ENCODE measurements at places on chromosomes 3 and 15. TPM values are rescaled to one million over a fixed set of nuclear protein-coding genes. Genes with fewer than 3 reads are reported as not detected.

GRCh38 chr3:48918388-48919214 is at the start of gene ARIH2:
ARIH2 (plus strand) TSS chr3:48918842; CDS start chr3:48927559, 8,717 bp downstream.
- peak; percentile 95 for DNase-seq

GRCh38 chr3:75768303-75769017 is 16.9 kb downstream of the ZNF717 start:
- no peak for DNase-seq

DNA sequence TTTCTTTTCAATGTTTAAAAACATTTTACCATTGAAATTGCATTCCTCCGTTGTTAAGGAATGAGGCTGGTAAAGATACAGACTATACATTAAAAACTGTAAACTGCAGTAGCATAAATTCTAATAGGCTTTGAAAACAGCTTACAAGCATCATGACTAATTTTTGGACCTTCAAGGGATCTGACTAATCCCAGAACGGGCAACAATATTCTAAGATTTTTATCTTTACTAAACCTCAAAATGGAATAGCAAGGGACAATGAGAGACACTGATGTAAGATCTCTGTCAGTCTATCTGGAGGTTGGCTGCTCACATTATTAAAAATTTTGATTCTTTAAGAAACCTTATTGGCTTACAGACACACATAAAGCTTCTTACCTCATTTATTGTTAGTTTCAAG is 74.7 kb downstream of the BTD start:
- no peak for DNase-seq

- no peak for DNase-seq
Observed at GRCh38 chr3:171199473-171199829, 172.9 kb upstream of the SLC2A2 start.

DNA sequence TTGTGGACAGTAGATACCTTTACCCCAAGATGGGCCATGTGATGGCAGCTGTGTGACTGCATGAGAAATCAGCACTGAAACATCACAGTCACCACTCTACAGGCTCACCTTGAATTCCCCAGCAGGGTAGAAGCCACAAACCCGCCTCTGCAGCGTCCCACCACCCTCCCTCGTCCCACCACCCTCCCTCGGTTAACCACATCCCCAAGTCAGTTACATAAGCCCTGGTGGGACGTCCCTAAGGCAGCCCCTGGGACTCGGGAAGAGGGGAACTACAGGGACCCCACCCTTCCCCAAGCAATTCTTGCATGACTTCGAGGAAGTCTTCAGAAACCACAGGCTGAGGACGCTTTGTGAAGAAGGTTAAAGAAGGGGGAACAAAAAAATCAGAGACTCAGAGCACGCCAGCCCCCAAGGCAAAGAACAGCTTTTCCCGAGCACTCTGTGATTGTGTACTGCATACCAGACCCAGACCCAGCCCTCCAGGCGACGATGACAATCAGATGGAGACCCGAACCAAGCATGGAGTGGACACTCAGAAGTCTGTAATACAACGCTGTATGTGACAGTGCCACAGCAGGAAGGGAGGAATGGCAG is 60.5 kb downstream of the SH3BP5 start:
- DNase-seq, result no peak

- no peak for DNase-seq
Observed at GRCh38 chr3:43343185-43343584, 56.8 kb downstream of the SNRK start.

DNA sequence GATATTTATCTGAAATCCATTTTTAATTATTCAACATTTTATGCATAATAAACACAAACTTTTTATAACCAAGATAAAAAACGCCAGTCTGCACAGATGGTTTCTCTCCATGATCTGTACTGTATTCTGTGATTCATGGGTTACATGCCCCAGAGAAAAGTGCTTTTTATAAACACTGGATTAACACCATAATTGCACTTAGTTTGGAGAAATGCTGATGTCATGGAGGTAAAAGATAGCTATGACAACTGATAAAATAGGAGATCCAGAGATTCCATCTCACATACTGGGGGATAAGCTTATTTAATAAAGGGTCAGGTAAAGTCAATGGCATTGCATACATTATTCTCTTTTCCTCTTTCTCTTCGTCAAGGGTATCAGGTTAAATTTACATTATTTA is 1460.4 kb upstream of the ALCAM start:
- no peak for DNase-seq

- DNase-seq, result no peak
Observed at GRCh38 chr3:122295266-122296062, 29.6 kb upstream of the CSTA start.

DNA sequence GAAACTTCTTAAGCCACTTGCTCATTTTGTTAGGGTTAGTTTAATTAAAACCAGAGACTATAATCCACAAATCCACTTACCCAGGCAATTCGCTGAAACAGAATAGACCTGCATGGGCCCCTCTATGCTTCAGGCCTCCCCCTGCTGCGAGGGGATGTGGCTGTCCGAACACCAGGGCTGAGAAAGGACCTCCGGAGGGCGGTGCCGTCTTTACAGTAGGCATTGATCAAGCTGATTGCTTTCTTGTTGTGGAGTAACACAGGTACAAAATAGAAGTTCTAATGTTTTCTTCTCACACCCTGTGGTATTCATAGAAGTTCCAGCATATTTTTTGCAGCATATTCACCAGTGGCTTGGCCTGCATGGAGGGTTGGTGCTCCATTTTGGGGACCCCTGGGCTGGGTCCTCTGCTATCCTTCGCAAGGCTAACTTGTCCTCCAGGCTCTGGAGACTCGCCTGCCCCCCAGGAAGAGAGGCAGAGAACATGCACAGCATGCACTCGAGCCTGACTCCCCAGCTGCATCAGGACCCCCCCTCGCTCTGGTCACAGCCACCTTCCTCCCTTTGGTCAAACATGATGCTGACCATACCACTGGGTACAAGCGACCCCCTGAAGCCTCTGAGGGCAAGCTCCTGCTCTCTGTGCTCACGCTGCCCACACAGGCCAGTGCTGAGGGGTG is 55.3 kb downstream of the TPRA1 start:
- no peak for DNase-seq

DNA sequence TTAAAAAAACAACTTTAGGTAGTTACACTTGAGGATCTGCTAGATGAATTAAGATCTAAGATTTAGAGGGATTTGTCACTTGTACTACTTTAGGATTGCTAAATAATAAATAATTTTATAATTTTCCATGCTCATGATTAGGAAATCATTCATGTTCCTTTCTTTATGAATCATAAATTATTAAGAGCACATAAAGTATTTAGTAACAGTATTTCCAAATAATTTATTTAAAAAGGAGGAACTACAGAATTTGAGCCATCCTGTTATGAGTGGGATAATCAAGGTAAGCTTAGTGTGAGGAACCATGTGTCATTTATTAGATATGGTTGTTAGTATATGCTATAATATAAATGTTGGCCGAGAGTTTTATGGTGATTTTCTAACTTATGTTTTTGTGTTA is 37.5 kb upstream of the C3orf38 start:
- DNase-seq, result no peak

Gene TMOD2
- 5.2 TPM for total RNA-seq
